ENCODE measurements at places on chromosomes 2 and 18.

DNA sequence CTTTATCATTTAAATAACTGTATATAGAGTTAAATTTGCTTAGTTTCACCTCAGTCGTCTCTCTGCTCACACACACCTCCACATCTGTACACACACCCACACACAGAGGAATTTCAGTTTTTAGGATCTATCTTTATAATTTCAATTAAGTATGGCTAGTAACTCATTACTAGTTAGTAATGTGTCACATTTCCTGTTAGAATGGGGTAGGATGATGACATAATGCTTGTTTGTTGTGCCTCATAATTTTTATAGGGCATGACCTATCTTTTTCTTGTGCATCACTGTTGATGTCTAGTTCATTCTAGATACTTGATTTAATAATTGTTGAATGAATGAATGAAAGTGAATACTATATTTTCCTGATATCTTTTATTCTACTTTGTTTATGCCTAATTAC lies 108.6 kb downstream of the AGPS start:
- no peak for DNase-seq

GRCh38 chr2:138818556-138818955 lies 38.4 kb upstream of the NXPH2 start:
- peak; percentile 33 for DNase-seq

- DNase-seq: peak; percentile 56
These were observed 79.4 kb upstream of the ZNF532 start for GRCh38 chr18:58785171-58785805.

DNA sequence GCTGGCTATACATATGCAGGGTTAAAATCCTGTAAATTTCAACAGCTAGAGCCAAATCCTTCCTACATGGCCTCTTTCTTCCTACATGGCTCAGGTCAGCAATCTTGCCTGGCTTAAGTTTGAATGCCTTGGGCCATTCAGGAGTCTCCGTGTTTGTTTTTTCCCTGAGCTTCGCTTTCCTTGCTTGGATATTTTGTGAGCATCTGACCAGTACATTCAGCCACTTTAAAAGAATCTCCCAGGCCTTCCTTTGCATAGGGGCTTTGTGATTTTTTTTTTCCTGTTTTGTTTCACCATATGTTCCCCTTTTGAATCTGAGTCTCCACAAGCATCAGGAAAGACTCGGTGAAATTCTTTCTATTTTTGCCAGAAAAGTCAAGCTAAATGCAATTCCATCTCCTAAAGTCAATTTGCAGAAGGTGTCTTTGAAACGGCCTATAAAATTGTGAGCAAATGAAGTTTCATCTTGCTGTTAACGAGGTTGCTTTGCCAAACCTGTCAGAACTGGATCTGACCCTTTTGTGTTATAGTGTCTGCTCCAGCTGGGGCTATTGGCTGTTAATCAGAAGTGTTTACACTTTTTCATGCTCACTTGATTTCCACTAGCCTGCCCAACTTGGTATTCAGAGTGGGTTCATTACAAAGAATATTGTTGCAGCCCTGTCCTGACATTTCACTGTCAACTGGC lies 256.9 kb downstream of the DCC start:
- DNase-seq: peak; percentile 93

- no peak for DNase-seq
These were observed 470.1 kb downstream of the DLGAP1 start for GRCh38 chr18:3985020-3985419.

DNA sequence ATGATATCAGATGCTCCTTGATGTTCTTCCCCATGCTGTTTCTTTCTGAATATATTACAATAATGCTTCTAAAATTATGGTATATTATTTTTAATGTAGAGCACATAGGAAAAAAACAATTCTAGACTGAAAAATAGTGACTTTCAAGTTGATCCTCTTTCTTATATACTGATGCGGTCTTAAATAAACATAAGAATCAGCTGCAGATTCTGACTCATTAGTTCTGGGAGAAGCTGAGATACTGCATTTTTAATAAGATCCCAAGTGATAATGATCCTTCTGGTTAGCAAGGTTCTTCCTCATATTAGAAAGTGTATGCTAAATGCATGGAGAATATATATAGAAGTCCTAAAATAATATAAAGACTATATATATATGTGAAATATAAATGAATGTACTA lies 124.9 kb downstream of the XIRP2 start:
- DNase-seq: no peak

GRCh38 chr2:232532419-232532818 lies 6.5 kb downstream of the CHRND start:
- DNase-seq: no peak

- DNase-seq: no peak
These were observed 5.2 kb downstream of the ZFP36L2 start for GRCh38 chr2:43221124-43221762.

- DNase-seq: no peak
These were observed 170.4 kb downstream of the NCK2 start for GRCh38 chr2:105915005-105915558.

DNA sequence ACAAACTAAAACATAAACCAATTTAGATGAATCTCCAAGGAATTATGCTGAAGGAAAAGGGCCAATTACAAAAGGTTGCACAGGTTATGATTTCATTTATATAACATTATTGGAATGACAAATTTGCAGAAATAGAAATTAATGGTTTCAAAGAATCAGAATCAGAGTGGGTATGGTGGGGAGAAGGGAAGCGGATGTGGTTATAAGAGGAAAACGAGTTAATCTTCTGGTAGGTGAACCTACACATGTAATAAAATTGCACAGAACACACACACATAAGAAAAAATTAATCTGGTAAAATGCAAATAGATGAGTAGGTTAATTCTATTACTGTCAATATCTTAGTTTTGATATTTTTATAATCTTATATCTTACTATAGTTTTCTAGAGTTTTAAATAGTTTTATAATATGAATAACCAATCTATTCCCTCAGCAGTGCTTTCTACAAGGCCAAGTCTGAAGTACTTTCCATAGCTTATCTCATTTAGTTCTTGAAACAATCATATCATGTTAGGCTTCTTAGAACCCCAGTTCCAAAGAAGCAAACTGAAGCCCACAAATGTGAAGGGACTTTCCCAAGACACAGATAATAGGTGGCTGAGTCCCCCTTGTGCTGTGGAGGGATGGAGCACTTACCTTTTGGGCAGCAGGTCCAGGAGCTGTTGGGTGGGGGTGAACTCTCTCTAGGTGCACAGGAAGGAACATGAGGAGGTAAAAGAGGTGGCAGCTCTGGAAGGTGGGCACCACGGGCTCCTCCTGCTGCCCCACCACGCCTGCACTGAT lies 31.5 kb downstream of the ZNF519 start:
- no peak for DNase-seq

DNA sequence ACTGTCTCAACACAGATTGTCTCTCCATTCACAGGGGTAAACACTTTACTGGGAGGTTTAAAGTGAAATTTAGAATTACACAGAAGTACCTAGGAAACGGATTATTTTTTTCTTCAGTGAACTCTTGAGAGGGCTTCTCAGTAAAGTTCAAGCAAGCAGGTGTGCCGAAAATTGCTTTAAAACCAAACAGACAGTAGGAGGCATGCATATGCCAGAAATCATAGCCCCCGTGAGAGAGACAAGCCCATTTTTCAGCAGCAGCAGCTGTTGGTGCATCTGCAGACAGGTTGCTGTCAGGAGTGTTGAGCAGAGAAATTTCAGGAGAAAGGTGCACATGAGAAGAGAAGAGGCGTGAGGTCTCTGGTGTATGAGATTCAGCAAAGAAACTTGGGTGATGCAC lies 2115.5 kb upstream of the CELF4 start:
- DNase-seq: peak; percentile 36

DNA sequence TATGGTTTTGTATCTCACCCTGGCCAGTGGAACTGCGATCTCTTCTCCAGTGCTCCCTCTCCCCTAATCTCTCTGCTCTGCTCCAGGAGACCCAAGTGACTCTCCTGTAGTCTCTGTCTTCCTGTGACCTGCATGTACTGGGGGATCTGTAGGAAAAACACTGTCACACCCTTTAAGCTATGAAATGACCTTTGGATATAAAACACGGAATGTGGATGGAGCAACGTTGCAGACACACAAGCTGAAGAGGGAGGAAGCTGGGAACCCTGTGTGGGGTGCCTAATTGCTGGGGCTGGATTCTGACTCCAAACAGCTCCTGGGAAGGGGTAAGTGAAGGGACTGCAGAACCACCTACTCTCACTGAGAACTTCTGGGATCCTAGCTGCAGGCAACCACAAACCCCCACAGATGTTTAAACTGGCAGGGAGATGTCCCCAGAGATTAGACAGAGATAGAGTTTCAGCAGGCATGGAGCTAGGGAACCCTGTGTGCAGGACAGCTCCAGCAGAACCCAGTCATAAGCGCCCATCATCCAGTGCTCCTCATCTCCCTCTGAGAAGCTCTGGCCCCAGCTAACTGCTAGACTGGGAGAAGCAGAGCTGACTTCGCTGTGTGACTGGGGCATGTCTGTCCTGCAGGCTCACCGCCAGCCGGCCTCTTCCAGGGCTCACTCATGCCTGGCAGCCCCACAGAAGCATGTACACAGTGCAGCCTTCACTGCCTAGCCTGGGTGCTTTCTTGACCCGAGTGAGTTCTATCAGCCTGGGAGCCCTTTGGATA lies 482.7 kb upstream of the SETBP1 start:
- DNase-seq: no peak

DNA sequence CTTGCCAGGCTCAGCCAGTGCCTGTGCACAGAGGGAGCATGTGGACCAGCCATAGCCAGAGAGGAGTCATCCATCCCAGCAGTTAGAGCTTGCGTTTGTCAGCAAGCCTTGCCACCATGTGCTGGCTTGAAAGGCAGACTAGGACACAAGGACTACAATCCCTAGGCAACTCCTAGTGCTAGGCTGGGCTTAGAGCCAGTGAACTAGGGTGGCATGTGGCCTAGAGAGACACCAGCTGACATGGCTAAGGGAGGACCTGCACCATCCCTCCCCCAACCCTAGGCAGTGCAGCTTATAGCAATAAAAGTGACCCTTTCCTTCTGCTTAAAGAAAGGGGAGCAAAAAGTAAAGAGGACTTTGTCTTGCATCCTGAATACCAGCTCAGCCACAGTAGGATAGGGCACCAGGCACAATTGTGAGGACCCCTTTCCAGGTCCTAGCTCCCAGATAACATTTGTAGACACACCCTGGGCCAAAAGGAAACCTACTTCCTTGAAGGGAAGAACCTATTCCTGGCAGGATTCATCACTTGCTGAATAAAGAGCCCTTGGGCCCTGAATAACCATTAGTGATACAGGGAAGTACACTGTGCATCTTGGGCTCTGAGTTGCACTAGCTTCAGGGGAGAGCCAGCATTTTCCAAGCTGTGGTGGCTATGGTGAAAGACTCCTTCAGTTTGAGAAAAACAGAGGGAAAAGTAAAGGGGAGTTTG lies 38.7 kb upstream of the UXS1 start:
- DNase-seq: no peak

DNA sequence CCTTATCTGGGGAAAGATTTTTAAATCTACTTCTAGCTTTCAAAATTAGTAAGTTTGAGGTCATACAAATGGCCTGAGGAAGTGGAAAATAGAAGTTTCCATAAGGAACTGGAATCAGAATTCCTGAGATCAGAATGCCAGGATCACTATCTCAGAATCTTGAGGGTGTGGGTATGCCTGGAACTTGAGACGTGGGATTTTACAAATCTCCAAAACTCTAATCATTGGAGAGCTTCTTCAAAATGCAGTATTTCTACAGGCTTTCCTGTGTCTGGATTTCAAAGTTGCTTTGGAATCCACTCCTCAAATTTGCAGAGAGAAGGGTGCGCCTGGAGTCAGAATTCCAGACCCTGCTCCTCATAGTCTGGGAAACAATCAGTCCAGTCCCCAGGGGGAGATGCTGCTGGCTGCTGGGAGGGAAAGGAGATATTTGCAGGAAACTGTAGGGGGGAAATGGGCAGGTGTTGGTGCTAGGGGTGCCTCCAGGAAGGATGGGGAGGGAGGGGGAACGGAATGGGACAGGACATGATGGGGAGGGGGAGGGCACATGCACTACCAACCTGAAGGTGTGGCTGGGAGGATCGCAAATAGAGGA lies 31.0 kb upstream of the CATIP start:
- DNase-seq: peak; percentile 3

DNA sequence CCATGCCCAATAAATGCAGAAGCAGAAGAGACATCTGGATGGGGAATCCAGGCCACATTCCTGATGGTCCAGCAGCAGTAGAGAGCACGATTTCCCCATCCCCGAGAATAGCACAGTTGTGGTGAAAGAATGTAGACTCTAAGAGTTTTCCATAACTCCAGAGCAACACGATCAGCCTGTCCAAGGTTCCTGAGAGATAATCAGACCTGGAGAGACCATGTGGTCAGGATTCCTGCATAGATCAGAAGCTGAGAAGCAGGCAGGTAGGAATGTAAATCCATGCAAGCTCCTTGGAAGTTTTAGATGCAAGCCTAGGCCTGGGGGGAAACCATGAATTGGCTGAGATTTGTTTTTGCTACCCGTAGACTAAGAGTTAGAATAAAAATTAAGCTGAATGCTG lies 34.2 kb upstream of the PTPRM start:
- DNase-seq: no peak

DNA sequence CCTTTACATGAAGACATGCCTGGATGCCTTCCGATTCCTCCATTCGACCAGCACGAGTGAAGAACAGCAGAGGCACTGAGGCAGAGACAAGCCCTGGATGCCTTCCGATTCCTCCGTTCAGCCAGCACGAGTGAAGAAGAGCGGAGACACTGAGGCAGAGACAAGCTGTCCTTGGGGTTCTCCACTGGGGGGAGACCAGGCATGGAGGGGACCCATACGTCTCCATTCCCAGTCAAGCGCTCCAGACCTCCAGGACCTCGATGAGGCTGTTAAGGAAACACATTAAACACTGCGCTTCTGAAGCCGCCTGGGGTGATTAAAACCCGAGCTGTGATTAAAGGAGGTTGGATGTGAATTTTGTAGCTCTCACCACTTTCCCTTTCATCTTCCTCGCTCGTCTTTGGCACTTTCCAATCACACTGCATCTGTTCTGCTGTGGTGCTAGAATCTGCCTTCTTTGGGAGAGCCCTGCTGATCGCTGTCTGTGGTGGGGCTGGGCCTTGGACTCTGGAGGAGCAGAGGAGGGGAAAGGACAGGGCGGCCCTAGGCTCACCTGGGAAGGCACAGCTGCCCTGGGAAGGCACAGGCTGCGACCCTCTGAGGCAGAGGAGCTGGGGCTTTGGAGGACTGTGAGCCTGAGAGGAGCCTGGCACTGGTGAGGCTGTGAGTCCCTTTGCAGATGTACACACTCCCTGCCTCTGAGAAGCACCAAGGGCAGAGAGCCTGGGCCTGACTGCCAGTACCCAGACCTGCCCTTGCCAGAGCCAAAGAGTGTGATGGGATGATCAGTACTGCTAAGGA lies 463.1 kb upstream of the HS6ST1 start:
- no peak for DNase-seq

Data from NCI-H1417 (cell line).